Stimulated activated CD8-positive, alpha-beta memory T cell treated with anti-CD3 and anti-CD28 coated beads, Interleukin-4, amount 100 ng/mL, for 24 hours (primary cell): ENCODE measurements at places on chromosomes 3 and 15.

GRCh38 chr3:13380971-13381370, 39.2 kb downstream of the NUP210 start:
- no peak for DNase-seq

- no peak for DNase-seq
These were observed 17.1 kb downstream of the BLOC1S6 start for GRCh38 chr15:45604326-45604725.

- no peak for DNase-seq
These were observed 133.3 kb downstream of the ADAM10 start for GRCh38 chr15:58616171-58616570.

GRCh38 chr3:32313723-32314473, 75.4 kb downstream of the CMTM8 start:
- DNase-seq, result no peak

DNA sequence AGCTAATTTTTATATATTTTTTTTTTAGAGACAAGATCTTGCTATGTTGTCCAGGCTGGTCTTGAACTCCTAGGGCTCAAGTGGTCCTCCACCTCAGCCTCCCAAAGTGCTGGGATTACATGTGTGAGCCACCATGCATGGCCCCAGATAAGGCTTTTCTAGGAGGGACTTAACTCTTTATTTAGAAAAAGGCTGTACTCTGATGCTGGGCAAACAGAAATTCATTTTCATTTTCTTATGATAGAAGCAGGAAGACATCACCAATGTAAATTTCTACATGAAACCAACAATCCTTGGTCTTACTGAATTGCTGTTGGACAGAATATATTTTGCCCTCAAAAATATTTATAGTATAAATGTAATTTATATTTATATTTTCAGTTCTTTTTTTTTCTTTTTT, 9.6 kb downstream of the NIPA1 start:
- DNase-seq, result no peak

DNA sequence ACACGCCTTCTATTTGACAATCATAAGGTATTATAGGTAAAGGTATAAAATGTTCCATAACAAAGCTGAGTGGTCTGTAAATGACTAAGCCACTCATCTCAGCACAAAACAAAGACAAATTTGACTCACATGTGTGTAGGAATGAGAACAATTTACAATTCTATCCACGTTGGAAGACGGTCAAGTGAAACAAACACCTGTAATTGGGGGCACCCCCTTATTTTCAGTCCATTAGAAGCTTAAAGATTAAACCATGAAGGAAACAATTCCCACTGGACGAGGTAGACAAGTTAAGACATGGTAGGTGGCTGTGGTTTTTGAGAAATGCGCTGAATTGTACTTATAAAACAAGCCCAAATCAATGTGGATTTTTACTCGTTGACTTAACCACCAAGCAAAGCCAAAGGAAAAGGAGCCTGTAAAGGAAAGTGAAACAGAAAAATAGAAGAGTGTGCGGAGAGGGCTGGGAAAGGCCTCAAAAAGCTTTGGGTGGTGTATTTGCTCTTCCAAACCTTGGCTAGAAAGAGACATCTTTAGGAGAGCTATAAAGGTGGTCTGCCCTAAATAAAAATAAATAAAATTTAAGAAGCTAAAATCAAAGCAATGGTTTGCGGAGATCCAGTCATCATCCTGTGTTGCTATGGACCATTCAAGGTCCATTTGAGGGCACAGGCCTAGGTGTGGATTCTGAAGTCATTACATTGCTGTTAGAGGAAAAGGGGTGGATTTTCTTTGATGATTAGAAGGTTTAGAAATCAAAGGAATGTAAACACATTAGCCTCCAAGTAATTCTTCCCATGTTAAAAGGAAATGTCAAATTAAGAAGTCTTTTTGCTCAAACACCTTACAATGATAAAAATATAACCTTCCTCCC, 135.0 kb downstream of the TFG start:
- no peak for DNase-seq

DNA sequence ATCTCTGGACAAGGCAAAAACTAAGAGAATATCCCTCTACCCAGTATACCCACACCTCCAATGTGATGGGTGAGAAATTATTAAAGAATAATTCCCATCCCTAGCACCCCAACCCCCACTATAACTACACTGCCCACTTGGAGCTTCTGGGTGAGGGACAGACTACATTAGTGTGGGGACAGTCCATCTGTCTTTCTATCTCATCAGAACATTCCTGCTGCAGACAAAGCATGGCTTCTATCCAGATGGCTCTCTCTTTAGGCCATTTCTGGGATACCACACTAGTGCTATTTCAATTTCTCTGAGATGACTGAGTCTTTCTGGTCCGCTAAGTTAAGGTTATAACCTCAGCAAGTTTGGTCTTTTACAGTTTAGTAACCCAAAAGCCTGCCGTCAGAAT, 6.6 kb downstream of the CSNK1G1 start:
- no peak for DNase-seq

DNA sequence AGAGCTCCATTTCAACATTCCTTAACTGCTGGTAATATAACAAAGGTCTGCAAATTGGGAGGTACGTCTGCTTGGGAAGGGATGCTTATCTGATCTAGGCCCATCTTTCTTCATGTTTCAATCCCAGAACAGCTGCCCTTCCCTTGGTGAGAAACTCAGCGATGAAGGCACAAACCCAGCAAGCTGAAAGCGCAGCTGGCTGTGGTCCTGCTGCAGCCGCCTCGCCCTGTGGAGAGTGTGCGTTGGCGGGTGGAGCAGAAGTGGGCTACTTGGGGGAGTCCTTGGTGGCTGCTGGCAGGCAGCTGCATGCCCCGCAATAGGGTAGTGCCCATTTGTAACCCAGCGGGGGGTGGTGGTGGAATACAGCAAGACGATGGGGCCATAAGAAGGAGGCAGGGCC, 160.6 kb upstream of the WNT5A start:
- no peak for DNase-seq

DNA sequence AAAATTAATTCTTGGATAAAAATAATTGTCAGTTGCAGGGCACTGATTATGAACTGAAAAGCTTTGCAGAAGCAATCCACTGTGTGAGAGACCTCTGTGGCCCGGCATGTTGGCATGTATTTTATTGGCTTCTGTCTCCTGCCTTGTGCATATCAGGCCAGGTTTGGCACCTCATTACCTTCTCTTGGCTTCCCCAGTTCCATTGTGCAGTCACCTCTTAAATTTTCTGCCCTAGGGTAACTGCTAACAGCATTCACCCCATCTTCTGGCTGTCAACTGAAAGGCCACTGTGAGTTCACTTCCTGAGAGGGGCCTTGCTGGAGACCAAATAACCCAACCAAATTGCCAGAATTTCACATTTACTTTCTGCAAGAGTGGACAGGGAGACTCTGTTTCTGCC, 92.7 kb upstream of the RARB start:
- no peak for DNase-seq

DNA sequence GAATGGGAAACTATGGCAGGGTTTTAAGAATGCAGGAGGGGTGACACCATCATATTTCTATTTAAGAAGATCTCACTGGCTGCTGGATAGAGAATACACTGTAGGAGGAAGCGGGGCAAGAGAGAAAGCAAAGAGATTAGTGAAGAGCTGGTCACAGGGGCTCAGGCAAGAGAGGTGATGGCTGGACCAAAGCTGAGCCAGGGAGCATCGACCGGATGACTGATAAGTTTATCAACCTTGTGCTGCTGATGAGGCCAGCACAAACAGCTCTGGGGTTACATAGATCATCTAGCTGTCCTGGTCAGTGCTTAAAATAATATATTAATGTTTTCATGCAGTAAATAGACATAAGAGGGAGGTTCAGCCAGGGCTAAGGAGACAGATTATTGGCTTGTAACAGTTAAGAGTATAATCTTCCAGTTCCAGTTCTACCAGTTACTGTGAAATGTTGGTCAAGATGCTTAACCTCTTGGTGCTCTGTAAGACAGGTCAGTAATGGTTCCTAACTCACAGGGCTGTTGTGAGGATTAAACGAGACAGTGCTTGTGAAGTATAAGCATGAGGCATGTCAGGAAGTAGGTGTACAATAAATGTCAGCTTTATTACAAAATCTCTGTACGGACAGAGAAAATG, 201.0 kb upstream of the FEZF2 start:
- no peak for DNase-seq

DNA sequence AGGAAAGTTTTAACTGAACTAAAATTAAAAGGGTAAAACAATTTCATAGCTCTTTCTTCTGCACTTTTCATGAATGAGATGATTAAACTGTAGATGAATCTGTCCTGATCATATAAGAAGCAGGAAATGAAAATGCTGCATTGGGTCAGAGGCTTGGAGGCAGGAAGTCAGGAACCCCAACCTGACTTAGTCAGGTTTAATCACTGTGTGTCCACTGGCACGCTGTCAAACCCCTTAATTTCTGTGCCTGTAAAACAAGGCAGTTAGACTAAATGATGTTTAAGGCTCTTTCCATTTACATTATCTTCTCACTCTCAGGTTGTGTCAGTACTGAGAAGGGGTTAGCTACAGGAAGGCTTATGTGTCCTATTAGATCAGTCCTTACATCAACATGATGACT, 193.3 kb upstream of the TTC14 start:
- no peak for DNase-seq

DNA sequence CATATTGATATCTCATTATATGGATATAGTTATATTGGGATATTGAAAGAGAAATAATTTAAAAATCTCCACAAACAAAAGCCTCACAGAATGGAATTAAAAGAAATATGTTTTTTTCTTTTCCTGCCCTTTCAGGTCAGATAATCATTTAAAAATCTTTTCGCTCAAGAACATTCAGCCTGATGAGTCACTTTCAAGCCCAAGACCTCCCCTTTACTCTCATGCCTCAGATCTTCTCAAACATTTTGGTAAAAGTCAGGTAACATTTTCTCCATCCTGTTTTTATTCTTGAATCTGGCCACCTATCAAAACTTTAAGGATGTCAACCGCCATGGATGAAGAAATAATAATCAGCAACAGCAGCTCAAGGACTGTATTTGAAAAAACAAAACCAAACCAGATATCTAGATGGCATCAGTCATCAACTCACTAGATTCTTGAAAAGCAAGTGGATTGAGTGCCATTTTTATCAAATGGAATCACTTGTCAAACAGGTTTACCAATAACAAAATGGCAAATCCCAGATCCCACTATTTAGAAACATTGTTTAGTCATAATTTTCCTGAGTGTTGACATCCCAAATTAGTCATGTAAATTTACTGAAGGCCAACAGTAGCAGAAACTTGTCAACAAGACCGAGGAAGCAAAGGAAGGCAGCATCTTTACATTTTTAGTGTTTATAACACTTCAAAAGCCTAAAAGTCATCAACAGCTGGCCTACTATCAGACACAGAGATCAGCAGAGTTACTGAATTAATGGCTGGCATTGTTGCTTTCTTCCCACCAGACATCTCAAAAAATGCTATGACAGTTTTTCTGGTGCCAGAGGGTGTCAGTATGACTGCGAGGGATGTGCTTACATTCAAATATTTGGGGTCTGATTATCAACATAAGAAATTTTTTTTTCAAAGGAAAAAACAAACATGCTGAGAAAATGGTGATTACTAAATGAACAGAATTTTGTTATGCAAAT, 444.7 kb downstream of the MAGI1 start:
- DNase-seq, result no peak

DNA sequence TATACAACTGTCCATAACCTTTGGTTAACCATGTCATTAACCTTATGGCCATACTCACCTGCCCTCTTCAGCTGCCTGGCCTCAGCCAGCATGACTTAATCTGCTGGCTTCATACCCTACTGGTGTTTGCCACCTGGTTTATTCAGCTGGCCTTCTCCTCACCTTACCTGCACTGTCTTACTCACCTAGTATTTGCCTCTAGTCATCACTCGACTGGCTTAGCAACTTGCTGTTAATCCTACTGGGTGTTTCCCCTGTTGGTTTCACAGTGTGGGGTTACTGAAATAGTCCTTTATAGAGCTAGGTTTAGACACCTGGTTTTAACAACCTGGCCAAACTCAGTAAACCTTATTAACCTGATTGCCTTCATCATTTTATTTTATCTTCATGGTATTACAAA, 96.4 kb downstream of the IL12A start:
- DNase-seq, result no peak

DNA sequence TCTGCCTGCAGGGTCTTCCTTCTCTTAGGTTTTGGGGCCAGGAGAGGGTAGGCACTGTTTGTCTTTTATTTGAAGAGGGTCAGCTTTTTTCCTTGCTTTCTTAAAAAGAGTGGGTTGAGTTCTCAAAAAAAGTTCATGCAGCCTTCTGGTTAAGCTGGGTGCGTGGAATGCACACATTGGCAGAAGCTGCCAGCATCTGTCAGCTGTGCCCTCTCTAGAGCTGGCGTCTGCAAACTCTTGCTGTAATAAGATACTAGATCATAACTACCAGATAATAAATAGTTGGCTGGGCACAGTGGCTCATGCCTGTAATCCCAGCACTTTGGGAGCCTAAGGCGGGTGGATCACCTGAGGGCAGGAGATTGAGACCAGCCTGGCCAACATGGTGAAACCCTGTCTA, 373.4 kb downstream of the OCA2 start:
- DNase-seq, result no peak

DNA sequence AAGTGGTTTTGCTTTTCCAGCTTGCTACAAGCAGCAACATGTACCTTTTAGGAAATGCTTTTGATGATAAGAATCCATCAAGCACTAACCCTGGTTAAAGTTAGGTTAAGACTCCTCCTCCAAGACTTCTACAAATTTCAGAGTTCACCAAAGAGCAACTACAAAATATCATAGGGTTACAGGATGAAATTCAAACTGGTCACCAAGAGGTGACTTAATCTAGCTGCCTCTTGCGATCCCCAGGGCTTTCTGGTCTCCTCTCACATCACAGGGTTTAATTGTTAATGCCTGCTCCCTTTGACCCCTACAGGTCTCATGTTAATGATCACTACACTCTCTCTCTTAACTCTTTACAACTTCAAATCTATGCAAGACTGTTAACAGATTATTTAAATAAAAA, 66.5 kb downstream of the DPH6 start:
- DNase-seq, result no peak

DNA sequence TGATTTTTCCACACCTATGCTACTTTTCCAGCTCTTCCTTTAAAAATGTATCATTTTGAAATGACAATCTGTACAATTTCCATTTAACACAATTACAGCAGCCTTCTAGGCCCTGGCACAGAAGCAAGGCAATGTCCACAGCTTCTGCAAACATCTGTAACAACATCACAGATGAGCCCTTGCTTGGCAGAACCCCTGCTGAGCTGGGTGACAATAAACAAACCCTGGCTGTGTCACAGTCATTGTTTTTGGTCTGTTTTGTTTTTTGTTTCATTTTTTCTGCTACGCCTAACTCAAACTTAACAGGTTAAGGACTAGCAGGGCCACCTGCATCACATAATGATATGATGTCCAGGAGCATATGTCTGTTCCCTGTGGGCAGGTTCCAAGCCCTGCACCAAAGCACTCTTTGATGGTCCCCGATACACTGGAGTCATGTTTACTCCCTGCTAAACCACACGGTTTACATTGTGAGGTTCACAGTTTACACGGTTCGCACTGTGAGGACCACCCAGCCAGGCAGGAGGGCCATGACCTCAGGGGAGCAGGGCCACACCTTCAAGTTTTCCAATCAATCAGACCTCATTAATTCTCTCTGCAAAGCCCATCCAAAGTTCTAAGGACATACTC, 186.8 kb upstream of the CHRNA7 start:
- no peak for DNase-seq

GRCh38 chr3:139374099-139374498, 15.3 kb downstream of the COPB2 start:
- no peak for DNase-seq
